ENCODE measurements at places on chromosomes 12 and 14.

- no peak for DNase-seq
Observed at GRCh38 chr12:94637390-94638113, 12.8 kb downstream of the TMCC3 start.

DNA sequence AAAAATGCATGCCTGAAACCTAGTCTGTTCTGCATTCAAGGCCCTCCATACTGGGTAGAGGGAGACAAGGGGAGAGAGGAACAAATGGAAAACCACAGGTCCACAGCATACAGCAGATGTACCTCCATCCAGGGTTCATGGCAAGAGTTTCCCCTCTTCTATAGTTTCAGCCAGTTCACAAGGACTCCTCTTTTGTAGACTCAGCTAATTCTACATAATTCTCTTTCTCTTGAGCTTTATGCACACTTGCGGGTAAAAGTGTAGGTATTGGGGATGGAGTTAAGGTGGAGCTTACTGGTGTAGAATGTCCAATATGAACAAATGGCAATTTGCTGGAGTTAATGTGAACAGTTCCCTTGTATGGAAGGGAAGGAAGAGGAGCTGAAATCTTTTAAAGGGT lies 23.4 kb downstream of the G2E3 start:
- DNase-seq: no peak

DNA sequence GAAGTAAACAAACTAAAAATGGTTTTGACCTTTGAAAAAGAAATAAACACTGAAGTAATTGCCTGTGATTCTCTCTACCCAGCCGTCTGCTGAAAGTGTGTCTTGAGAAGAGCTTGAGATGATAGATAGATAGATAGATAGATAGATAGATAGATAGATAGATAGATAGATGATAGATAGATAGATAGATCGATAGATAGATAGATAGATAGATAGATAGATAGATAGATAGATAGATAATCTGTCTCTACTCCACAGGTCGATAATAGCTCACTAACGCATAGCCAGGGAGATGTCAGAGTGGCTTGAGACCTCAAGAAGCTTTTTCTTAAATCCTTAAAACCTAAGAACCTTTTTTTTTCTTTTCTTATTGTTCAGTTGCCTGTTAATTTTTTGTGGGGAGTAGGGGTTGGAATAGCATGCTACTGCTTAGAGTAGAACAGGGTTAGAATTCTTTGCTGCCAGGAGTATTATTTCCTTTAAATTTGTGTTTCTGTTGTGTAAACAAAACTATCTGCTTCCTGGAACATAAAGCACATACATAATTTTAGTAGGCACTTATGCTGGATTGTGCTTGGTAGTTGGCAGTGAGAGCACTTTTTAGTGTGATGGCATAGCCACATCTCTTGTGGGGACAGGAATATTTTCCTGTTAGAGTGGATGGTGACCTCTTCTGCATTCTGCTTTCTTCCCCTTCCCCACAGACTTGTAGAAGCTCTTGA lies 169.5 kb downstream of the FBXL14 start:
- DNase-seq: no peak

GRCh38 chr12:115949675-115950074 lies 327.8 kb downstream of the MED13L start:
- no peak for DNase-seq

GRCh38 chr12:1350934-1351240 lies 243.5 kb downstream of the FBXL14 start:
- no peak for DNase-seq

- DNase-seq: no peak
Observed at GRCh38 chr12:124454735-124455134, 112.7 kb downstream of the NCOR2 start.

DNA sequence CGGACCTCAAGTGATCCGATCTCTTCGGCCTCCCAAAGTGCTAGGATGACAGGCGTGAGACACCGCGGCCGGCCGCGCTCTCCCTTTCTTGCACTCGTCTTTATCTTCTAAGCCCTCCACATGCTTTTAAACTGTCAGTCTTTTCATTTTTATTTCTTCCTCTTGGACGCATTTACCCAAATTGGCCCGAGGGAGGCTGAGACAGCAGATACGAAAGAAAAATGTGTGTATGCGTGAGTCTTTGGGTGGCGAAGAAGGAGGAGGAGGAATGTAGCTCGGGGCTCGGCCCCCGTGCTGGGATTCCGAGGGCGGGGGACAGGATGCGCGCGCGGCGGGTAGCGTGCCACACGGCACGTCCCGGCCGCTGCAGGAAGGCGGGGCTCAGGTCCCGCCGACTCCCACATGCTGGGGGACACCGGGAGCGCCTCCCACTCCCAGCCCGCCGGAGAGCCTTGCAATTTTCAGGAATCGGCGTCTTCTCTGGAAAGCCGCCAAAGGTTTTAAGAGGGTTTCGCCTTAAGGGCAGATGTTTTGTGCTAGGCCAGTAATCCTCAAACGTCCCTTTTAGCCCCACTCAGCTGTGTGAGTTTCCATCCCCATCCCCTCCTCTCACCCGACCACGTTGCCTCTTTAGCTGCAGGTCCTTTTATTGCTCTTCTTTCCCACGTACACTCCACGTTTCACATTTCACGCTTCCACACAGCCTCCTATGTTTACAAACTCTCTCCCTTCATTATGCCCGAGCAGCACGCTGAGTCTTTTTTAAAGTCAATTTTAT lies 34.7 kb upstream of the SLC2A3 start:
- peak; percentile 94 for DNase-seq

- DNase-seq: no peak
Observed at GRCh38 chr12:68378872-68379606, 46.9 kb upstream of the MDM1 start.

GRCh38 chr14:74604911-74605310 lies 7.1 kb downstream of the LTBP2 start:
- DNase-seq: no peak

- DNase-seq: peak; percentile 72
Observed at GRCh38 chr14:65321370-65321875, 91.1 kb upstream of the FUT8 start.

- peak; percentile 20 for DNase-seq
Observed at GRCh38 chr12:96421014-96421413, 20.8 kb upstream of the CDK17 start.

DNA sequence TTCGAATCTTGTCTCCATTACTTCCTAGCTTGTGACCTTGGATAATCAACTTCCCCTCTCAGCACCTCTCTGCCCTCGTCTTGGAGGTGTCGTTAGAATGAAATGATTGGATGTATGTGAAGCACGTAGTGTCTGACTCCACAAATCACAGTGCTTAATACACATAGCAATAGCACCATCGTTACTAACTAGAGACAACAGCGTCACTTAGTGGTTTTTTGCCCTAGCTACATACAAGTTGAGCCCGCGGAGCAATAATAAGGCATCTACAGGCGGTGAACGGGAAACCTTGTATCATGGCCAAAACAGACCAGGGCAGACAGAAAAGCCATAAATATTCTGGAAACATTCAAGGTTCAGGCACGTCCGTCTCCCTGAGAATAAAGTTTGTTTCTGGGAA lies 154.9 kb downstream of the ASCL4 start:
- DNase-seq: peak; percentile 11

DNA sequence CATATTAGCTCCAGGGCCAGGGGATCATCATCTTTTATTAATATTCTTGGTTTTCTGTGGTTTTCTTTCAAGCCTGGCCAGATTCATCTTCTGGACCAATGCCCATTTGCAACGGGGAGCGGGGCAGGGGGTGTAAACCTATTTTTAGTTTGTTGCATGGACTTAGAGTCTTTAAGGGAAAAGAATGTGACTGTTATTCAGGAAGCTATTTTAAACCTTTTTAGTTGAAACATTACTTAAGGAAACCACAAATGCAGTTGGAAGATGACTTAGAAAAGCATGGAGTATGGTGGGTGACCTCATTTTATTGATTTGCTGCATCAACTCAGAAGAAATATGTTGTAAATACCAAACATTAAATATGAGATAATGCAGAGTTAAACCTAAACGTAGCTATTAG lies 368.4 kb upstream of the E2F7 start:
- DNase-seq: no peak

DNA sequence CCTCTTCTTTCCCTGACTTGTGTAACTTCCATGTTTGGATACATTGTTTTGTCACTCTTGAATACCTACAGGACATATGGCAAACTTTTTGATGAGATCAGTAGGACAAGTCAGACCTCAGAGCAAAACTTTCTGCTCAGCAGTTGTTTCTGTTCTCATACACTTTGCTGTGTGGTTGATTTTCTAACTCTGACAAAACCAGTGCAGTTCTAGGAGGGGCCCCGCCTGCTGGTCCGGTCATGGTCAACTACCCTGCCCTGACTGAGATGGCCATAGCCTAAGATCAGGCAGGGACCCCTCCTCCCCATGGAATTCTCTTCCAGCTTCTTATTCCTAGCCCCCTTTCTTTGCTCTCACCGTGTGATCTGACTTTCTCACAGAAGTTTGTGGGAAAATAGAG lies 92.8 kb downstream of the OTOGL start:
- DNase-seq: no peak

GRCh38 chr14:72164420-72165228 lies 232.4 kb downstream of the RGS6 start:
- no peak for DNase-seq

GRCh38 chr12:3727877-3728632 lies 24.9 kb downstream of the CRACR2A start:
- peak; percentile 89 for DNase-seq

GRCh38 chr14:83172363-83172762 lies 1638.7 kb upstream of the SEL1L start:
- no peak for DNase-seq

DNA sequence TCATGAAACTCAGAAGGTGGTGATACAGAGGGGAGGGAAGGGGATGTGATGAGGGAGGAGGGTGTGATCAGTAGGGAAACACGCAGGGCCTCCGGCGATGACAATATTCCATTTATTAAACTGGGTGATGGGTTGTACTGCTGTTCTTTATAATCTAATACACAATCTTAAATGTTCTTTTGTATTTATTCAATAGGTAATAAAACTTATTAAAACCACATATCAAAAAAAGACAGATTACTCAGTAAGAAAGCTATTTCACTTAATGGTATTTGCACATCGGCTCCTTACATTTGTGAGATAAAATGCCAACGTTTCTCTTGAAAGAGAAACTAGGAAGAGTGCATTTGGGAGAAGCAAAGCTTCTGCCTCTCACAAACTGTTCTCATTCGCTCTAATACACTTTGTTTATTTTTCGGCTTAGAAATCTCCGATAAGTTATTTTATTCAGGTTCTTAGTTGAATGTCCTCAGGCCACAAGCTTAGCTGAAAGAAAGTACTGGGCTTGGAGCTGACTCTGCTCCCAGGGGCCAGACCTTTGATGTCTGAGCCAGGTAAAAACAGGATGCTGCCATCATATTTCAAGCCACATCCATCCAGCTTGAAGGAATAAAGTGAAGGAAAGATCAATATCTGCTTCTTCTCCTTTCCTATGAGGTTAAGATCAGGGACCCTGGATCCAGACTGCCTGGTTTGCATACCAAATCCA lies 17.5 kb downstream of the STON2 start:
- no peak for DNase-seq

- no peak for DNase-seq
Observed at GRCh38 chr12:62803756-62804155, 131.2 kb downstream of the PPM1H start.

DNA sequence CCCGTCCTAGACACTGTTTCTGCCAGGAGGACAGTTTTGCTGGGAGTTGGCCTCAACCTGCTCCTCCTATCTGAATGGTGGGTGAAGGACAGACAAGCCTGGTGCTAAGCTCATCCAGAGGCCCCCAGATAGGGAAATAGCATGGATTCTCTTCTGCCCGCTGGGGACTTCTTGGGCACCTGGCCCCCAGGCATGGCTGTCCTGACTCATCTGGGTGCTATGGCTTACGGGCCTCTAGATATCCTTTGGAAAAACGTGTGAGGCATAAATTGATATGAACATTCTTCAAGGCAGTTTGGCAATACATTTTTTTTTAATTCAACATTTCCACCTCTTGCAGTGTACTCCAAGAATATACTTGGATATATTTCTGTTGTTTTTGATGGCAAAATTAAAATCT lies 8.6 kb downstream of the TECPR2 start:
- no peak for DNase-seq

DNA sequence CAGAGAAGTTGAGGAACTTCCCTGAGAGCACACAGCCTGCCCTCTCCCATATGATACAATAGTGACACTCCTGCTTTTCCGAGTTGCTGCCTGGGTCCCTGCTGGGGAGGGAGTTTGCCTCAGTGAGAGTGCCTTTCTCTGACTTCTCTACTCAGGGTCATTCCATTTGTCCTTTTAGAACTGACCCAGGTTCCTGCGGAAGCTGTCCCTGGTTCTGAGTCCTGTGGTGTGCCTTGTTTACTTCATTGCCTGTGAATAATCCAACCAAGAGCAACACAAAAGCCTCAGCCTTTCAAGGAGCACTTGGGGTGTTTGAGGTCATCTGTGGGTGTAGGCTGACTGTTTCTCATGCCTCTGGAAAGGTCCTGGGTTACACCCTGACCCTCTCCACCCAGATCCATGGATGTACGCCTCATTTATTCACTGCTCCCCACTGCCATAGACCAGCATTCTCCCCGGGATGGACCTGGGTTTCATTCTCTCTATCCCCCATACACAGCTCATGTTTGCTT lies 13.6 kb downstream of the SERPINA1 start:
- no peak for DNase-seq

DNA sequence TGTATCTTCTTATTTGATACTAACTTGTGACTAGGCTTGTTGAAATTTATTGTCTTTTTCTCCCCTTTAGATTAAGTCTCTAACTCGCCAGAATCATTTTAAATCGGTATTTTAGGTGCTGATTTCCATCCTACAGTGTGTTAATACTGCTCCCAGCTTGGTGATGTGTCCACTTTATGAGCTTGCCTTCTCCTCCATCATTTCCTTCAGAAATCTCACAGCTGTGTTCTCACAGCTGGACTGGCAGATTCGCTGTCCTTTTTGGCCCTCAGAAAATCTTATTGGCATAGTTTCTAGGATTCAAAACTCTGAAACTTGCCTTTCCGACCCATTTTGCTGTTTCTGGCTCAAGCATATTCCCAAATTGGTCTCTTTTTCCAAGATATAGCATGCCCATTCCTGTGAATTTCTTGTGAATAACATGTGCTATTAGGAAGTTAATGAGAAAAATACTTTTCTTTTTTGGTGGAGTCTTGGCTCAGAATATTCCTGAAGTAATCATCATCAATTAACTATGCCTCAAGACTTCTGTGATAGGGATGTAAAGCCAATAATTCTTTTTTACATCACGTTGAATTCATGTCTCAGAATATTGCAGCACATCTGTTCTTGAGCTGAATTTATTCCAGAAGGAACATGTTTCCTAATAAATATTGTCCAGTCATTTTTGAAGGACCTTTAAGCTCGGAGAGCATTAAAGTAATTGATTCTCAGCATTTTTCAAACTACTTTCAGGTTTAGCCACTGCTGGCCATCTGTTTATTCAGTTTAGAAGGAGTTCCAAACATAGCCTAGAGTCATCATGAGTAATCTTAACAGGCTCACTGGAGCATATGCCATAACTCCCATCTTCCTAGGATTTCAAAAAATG lies 50.0 kb upstream of the USP44 start:
- DNase-seq: no peak

DNA sequence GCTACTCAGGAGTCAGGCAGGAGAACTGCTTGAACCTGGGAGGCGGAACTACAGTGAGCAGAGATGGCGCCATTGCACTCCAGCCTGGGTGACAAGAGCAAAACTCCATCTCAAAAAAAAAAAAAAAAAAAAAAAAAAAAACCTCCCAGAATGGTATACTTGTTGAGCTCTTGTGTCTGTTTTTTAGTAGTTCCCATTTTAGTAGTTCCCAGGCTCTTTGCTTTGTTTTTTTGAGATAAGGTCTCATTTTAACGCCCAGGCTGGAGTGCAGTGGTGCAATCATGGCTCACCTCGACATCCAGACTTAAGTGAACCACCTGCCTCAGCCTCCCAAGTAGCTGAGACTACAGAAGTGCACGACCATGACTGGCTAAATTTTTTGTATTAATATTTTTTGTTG lies 13.4 kb downstream of the ATXN2 start:
- peak; percentile 7 for DNase-seq

Measured in activated CD4-positive, alpha-beta T cell treated with anti-CD3 and anti-CD28 coated beads, Interleukin-10, Interleukin-2, amounts not matched to agents 100 ng/mL and 50 ng/mL, durations not matched to agents 16 hours and 8 hours (primary cell).